ENCODE measurements at places on chromosomes 16 and 17.

DNA sequence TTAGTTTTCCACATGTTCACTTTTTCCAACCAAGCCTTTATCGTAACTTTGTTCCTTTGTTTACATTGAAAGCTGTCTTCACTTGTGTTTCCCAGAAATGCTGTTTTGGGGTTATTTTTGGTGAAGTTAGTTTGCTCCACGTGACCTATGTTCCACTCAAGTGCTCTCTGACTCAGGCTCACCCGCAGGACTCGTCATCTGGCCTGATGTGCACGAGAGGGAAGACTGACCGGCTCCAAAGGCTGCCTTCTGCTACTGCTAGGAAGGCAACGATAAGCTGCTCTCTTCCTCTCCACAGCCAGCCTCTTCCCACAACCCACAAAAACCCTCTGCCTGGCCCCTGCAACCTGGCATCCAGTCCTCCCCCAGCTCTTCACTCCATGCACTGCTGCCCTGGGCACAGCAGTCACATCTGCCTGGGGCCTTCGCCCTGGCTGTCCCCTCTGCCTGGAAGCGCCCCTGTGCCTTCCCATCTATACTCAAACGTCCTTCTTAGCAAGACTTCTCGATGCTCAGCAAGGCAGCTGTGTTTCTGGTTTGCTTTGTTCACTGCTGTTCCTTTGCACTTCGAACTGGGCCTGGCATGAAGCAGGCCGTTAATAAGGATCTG, 28.0 kb downstream of the ZCCHC14 start:
- no peak for DNase-seq

- DNase-seq = peak; percentile 98
Observed at GRCh38 chr17:78214016-78214705, at the start of gene BIRC5. BIRC5 (plus strand) TSS chr17:78214253; CDS start chr17:78214317, 64 bp downstream.

GRCh38 chr16:4402439-4403132, 13.8 kb downstream of the CORO7 start:
- DNase-seq = peak; percentile 90

DNA sequence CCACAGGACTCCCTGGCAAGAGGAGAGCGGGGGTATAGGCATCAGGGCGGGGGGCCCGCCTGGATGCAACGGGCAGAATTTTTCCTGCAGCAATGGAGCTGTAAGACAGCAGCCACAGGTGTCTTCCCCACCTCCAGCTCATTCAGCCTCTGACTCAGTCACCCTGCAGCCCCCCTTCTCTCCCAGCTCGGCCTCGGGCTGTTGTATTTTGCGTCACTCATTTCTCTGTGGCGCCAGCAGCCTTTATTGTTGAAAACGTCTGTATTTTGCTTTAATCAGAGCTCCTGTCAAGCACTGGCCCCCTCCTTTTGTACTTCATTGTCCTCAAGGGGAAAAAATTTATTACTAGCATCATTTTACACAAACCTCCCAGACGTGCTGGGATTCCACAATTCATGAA, 117.7 kb downstream of the WSCD1 start:
- no peak for DNase-seq

- no peak for DNase-seq
Observed at GRCh38 chr16:85123891-85124635, 11.8 kb upstream of the CIBAR2 start.

DNA sequence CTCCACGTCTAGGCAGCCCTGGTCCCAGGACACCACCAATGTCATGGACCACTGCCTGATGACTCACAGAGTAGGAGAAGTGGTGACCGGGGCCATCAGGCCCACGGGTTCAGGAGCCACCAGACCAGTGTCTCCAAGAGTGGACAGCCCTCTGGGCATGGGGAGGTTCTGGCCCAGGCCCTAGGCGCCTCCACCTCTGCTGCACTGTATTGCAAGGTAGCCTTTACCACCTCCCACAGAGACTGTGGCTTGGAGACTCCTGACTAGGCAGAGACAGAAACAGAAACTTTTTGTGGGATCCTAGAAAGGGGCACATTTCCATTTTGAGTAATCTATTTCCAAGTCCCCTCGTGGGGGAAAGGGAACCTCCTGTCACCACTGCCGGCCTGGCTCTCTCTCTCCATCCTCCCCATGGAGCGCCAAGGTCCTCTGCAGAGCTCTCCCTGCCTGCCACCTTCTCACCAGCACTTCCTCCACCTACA, 2.9 kb downstream of the CDIP1 start:
- DNase-seq = no peak

DNA sequence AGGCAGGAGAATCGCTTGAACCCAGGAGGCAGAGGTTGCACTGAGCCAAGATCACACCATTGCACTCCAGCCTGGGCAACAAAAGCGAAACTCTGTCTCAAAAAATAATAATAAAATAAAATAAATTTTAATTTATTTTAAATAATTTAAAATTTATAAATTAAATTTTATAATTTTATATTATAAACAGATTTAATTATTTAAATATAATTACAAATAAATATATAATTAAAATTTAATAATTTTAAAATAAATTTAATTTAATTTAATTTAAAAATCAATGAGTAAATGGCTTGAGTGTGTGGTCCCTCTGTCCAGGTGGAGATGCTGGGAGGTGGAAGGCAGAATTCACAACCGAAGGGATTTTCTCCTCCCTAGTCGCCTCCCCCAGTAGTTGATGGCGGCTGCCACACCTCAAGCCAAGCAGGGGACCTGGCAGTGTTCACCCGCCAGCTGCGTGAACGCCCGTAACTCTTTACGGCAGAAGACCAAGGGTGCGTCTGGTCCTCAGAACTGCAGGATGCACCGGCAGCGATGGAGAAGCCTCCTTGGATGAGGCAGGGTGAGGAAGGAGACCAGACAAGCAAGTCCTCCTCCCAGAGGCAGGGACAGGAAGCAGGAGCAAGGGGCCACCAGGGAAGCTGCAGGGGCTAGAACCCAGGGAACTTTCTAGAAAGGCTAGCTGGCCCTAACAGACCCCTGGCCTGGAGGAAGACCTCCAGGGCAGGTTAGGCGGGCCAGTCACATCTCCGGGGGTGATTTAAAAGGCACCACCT, 22.9 kb upstream of the KRT17 start:
- DNase-seq = no peak

- no peak for DNase-seq
Observed at GRCh38 chr16:77383606-77384187, 51.1 kb downstream of the ADAMTS18 start.

DNA sequence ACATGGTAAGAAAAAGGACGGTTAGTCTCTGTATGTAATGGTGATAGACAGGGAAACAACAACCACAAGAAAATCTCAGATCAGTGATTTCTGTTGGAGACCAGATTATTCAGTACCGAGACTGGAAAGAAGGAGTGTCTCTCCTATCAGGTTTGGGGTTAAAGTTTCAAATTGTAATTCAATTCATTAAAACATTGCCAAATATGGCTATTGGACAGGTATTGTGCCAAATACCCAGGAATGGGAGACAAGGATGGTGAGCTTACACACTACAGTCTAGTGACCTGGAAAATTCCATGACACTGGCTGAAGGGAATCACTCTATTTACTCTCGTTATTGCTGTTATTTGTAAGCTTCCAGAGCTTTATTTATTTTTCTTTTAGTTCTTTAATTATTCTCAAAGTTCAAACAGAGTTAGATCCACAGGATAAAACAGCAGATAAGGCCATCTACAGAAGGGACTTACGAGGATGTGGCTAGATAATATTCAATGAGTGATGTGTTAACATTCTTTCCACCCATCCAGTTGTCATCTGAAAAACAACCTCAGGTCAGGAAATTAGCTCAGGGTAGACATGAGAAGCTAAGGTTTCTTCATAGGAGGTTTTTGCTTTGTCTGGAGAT, 25.1 kb upstream of the MMD start:
- DNase-seq = no peak

- DNase-seq = no peak
Observed at GRCh38 chr16:10995565-10995964, 51.2 kb downstream of the CLEC16A start.

DNA sequence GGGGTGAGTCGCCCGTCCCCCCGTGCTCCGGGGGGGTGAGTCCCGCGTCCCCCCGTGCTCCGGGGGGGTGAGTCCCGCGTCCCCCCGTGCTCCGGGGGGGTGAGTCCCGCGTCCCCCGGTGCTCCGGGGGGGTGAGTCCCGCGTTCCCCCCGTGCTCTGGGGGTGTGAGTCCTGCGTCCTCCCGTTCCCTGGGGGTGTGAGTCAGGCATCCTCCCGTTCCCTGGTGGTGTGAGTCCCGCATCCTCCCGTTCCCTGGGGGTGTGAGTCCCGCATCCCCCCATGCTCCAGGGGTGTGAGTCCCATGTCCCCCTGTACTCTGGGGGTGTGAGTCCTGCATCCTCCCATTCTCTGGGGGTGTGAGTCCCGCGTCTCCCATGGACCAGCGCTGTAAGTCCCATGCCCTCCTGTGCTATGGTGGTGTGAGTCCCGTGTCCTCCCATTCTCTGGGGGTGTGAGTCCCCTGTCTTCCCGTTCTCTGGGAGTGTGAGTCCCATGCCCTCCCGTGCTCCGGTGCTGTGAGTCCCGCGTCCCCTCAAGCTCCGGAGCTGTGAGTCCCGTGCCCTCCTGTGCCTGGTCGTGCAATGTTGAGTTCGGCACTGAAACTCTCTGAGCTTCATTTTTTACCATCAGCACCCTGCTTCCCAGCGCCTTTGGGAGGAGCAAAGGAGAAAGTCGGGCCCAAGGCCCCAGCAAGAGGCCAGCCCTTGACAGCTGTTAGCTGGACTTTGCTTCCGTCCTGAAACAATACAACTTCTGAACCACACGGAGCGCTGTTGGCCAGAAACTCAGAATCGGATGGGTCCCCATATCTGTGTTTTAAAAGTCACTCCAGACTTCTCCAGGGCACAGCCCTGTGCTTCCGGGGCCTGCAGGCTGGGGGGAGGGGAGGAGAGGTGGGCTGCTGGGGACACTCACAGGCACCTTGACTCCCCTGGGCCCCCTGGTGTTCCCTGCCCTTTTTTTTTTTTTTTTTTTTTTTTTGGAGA, 11.5 kb upstream of the ZC3H18 start:
- peak; percentile 70 for DNase-seq

GRCh38 chr17:34364751-34365150, 1.7 kb upstream of the CCL1 start:
- DNase-seq = no peak

DNA sequence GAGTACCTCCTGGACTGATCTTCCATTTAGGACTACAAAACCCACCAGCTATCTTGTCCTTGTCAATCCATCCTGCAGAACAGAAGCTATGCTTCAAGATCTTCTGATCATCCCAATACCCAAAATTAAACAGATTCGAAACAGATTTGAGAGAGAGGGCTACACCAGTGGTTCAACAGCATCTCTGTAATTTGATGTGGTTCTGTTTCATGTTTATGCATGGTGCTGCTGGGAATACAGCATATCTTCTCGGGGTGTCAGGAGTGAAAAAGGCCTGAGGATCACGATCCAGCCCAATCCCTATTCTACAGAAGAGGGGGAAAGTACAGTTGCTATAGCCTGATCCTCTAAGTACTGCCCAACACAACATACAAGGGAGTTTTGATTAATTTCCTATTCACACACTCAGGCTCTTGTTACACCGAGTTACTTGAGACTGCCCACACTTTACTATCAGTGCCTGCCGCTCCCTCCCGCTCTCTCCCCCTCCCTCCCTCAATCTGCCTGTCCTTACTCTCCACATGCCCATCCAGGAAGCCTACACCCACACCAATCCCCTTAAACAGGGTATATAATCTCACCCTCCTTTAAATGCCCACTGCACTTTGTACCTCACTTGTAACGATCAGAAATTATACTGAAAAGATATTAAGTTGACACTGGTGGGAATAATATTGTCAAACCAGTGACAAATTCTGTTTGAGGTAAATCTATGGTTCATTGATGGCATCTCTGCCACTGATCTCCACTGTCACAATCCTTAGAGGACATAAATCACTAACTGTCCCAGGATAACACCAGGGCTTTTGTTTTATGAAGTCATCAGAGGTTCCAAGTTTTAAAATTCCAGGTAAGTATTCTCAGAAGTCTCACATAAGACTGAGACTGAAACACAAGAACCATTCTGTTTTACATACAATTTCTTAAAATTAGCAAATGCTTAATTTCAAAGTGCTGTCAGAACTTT, 89.3 kb upstream of the PLEKHM1 start:
- peak; percentile 20 for DNase-seq

GRCh38 chr16:88911136-88911945, 44.9 kb upstream of the PABPN1L start:
- DNase-seq = no peak

GRCh38 chr17:75524269-75524969, 1.1 kb upstream of the LLGL2 start:
- no peak for DNase-seq

- no peak for DNase-seq
Observed at GRCh38 chr16:83907631-83908250, 8.8 kb downstream of the MLYCD start.

- no peak for DNase-seq
Observed at GRCh38 chr16:67708368-67708771, 10.7 kb downstream of the GFOD2 start.

DNA sequence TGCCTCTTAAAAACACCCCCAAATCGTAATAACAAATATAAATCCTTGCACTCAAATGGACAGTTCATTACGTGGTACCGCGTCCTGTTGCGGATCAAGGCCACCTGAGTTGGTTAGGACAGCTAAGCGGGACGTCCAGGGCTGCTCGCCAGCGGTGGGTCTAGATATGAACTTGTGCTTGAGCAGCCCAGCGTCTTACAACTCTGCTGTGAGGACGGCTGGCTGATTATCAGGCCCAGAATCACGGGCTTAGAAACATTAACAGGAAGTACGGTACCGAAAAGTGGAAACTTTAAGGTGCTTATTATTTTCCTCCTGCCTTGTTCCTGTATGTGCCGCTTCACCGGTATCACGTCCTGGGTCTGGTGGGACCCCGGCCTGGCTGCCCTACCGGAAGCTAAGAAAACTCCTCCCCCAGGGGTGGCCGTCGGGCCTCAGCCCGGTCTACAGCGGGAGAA, 832 bp upstream of the SRRM2 start:
- peak; percentile 84 for DNase-seq

DNA sequence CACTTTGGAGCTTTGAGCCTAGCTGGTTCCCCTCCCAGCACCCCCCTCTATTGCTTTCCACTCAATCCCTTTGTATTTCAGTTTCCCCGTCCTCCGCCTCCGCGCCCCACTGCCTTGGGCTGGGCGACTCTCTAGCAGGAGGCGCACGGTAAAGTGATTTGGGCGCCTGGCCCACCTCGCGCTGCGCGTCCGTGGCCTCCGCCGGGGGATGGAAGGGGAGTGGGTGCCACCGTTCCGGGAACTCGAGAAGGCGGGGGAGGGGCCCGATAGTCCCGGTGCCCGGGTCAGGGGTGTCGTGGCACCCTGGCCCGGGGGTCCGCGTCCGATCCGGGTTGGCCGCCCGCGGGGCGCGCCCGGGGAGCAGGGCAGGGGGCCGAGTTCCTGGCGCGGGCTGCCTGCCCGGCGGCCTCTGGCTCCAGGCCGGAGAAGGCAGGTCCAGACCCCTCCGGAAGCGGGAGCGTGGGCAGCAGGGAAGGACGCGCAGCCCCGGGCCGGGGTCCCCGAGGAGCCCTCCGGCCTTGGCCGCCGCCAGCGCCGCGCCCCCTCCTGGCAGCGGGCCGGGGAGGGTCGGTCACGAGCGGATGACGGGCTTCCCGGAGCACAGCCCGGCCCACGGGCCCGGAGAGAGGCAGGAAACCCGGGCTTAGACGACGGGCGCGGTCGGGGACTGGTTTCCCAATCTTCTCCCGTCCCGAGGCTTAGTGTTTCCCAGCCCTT, 15.8 kb downstream of the MEOX1 start:
- no peak for DNase-seq

- no peak for DNase-seq
Observed at GRCh38 chr16:69386596-69386995, 789 bp upstream of the TERF2 start.

All from HEK293T (cell line).